ENCODE measurements at places on chromosomes 12 and 14.

- DNase-seq = no peak
Observed at GRCh38 chr12:12095021-12095420, 24.3 kb downstream of the BCL2L14 start.

DNA sequence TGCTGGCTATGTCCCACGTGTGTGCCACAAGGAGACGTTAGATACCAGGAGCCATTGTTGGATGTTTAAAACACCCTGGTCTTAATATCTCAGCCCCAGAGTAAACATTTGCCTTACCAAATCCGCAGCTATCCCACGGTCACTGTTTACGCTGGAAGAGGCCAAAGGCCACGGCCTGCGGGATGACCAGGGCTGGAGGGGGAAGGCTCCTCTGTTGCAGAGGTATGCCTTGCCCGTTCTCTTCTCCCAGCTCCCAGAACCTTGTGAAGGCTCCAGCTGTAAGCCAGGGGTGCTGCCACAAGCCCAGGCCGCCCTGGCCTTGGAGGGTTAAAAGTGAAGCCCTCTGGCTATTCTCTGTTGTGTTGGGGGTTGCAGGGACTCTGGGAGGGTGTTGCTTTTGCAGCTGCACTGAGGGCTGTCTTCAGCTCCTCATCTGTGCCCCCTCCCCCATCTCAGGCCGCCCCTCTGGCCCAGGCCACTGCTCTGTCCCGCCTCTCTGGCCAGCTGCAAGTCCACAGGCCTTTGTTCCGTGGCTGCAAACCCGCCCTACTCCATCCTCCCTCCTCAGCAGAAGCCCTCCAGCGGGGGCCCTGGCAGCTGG lies 2.5 kb downstream of the PLEKHG3 start:
- DNase-seq = peak; percentile 65

DNA sequence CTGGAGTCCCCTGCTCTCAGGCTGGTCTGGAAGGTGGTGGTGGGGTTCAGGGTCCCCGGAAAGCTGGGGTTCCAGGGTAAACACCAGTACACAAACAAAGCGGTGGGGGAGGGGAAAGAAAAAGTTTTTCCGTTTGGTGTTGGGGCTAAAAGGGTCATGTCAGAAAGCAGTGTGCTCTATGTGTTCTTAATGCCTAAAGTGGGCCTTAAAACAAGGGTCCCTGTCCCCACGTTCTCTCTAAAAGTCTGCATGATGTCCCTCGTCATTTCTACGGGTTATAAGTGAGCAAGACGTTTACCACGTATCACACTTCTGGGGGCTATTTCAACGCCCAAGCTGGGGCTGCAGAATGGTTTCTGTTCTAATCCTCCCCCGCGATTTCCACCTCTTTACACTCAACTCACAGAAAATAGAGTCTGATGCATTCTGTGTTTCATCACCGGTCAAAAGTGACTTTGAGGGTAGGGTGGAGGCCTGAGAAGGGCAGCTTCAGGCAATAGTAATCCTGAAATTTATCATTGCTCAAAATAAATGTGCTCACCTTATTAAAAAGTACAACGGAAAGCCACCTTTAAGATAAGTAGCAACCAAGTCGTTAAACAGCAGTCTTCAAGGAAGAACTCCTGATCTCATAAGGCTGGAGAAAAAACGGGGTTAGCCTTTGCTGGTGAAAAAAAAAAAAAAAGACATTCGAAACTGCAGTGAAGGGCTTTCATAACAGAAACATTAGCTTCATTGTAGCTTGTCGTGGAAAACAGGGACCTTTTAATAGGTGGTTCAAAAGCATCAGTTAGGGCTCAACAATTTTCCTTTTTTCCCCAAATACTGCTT lies 63.9 kb upstream of the PTGR2 start:
- no peak for DNase-seq

DNA sequence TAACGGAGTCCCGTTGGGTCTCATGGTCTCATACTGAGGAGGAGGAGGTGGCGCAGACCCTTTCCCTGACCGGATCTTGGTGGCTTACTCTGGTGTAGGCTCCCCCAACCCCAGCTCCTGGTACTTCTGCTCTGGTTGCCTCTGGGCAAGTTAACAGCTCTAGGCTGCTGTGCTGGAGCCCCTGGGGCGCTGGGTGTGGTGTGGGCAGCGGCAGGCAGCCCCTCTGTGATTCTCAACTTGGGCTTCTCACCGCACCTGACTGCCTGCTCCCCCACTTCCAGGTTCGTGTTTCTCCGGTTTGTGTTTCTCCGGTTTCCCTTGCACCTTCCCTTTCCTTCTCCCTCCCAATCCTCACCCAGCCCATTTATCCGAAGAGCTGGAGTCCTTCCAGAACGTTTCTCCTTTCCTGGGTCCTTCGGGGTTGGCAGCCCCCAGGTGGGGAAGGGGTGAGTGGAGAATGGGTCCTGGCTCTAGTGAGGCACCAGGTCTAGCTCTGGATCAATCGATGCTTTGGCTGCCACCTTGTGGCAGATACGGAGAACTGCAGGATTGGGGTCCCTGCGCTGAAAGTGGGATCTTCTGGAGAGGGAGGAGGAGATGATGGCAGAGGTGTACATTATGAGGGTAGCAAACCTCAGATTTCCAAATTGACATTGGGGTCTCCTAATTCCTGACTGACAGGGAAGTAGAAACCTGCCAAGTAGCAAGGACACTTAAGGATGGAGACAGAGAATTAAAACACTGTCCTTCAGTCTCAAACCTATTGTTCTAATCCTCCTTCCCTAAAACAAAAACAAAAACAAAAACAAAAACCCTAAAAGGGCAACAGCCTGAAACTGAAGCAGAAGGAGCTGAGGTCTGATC lies 8.3 kb downstream of the CISTR start:
- peak; percentile 18 for DNase-seq

DNA sequence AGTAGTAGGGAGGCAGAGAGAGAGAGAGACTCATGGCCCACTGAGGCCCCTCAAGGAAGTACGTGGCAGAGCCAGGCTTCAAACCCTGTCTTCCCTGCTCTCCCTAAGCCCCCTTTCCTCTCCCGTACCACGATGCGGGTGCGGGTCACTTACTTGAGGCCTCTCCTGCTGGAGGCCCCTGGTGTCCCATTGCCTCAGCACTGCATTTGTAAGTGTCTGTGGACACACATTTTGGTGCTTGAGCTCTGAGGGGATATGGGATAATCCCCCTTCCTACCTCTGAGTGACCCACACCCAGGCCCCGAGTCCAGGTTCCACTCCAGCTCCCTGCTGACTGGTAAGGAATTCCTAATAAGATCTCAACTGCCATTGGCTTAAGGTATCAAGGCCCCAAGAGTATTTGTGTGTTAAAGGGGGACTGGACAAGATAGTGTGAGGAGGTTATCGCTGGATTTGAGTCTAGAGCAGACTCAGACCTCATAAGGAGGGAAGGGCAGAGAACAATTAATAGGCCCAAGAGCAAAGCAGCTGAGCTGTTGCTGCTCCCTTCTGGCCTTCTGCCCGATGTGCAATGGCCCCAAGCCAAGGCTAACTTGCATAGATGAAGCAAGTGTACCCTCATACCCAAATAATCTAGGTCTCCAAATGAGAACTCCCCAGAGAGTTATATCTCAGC lies 71.9 kb downstream of the CRACR2A start:
- DNase-seq = no peak

DNA sequence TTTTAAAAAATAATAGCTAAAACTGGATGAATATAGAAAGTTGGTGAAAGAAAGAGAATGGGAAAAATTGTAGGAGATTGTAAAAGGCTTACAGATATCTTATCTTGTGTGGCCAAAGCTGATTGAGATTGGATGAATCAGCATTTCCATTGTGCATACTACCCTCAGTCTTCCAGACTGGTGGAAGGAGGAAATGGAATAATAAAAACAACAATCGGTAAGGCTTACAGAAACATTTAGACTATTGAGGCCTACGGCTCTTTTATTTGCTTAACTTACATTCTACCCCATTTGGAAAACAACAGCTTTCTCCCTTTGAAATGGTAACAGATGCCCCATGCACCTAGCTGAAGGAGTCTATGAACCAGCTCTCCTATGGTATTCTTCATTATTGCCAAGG lies 129.8 kb downstream of the PTPRB start:
- DNase-seq = no peak

DNA sequence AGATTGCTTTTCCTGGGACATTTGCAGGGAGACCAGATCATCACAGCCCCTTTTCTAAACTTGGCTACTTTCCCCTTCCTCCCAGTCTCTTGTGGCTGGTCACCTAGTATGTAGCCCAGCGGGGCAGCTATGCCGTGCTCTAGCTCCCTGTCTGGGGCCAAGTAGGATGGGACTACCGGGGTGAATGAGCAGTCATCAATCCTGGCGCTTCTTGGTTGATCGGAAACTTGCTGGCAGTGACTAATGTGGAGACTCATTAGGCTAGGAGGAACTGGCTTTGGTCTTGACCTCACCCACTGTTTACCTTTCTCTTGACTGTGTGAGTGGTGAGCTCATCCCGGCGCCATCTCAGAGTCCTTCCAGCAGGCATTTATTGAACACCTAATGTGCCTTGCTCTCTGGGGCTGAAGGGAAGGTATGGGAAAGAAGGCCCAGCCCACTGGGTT lies 15.9 kb downstream of the PLEKHG3 start:
- no peak for DNase-seq

- no peak for DNase-seq
Observed at GRCh38 chr14:82759656-82760055, 1226.0 kb upstream of the SEL1L start.

DNA sequence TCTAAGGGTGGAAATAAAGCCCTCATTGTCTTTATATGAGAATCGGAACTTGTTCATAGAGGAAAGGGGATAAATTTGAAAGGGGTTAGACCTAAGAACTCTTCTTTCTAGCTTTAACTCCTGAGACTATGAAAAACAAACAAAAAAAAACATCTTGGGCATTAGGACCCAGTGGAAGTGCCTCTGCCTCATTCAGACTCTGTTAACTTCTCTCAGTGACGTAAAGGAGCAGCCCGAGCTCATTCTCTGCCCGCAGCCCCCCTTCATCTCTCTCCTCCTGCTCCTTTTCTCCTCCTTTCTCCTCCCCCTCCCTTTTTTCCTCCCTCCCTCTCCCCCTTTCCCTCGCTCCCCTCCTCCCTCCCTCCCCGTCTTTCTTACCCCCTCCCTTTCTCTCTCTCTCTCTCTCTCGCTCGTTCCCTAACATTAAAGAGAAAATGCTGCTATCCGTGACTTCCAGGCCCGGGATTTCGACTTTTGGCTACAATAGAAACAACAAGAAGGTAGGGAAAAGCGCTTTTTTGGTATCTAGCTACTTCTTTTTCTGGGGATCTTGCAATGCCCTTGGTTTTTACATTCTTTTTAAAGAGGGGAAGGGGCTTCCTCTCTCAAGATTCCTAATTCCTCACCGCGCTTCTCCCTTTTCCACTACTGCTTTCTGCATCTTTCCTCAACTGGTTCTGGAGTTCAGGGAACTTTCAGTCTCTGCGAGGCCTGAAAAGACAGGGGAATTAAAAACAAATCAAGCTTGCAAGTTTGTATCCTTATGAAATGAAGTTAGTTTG lies at the start of gene RBMS2:
Gene RBMS2 (plus strand): TSS at position 231 of the 782 bp plus-strand sequence. CDS start 204 bp downstream, at position 435.
- DNase-seq = peak; percentile 69

GRCh38 chr12:76137606-76138005 lies 53.1 kb upstream of the NAP1L1 start:
- no peak for DNase-seq

- DNase-seq = no peak
Observed at GRCh38 chr12:1826401-1826800, 6.0 kb downstream of the LRTM2 start.

DNA sequence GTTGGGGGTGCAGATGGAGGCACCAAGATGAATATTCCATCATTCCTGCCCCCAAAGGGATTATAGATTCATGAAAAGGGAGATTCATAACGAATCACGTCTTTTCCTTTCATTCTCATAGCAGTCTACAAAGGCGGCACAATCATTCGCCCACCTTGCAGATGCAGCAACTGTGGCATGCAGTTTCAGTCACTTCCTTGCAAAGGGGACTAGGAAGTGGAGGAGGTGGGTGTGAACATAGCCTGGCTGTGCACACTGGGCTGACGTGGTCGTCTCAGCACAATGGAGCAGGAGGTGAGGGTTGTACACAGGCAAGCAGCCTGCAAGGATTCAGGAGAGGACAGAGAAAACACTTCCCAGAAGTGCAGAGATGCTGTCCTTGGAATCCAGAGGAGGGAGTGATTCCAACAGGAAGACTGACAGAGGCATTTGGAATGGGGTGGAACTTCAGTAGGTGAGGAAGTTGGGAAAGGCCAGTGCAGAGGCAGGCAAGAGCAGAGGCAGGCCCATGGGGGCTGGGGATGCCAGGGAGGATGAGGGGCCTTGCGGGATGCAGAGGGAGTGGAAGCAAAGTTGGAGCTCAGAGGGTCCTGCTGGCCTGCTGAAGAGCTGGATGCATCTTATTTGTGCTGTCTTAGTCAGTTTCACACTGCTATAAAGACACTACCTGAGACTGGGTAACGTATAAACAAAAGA lies 21.9 kb upstream of the PPP2R5C start:
- DNase-seq = no peak

DNA sequence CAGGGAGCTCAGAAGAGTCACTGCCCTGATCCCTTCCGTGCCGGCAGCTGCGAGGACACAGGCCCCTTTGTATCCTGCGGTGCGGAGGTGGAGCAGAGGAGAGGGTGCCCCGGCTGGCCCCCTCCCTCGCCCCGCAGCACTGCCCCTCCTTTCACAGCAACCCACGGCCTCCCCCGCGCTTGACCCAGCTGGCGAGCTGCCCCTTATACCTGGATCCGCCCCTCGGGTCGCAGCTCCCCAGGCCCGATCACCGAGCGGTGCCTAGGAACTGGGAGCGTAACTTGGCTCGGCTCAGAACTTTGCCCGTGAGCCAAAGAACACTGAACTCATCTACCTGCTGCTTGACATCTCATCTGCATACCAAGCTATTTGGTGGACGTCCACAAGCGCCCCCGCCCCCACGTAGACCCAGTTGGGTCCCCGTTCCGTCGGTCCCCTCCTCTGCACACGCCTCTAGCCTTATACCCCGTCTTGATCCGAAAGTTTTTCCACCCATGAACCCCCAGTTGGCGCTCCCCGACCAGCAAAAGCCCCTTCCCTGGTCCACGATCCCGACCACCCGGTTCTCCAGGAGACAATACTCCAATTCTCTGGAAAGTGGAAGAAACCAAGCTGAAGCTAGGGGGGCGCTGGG lies 697 bp upstream of the DNAJC14 start:
- peak; percentile 36 for DNase-seq

- DNase-seq = no peak
Observed at GRCh38 chr14:69506241-69506595, 21.7 kb downstream of the PLEKHD1 start.

GRCh38 chr12:6234906-6235305 lies 34.7 kb downstream of the CD9 start:
- no peak for DNase-seq

GRCh38 chr14:30985796-30986195 lies 39.7 kb upstream of the AP4S1 start:
- DNase-seq = no peak

DNA sequence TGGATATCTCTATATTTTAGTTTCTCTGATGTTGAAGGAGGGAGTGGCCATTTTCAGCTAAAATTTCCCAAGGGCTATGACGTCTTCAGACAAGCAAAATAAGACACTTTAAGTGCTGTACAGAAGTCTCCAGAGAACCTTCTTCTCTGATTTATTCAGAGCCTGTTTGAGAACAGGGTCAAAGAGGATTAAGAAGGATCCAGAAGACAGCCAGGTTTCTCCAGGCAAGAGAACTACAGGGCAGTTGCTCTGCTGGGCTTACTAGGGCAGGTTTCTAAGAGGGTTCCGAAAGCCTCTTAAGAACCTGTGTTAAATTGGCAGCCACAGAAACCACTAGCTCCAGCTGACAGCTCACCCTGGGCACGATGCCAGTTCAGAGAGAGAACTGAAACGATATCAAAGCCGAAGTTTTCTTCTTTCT lies 1.2 kb downstream of the MGP start:
- DNase-seq = peak; percentile 4

GRCh38 chr12:46343118-46343852 lies 29.3 kb downstream of the SLC38A2 start:
- DNase-seq = no peak
